ENCODE measurements at places on chromosomes 3 and 15. TPM values are rescaled to one million over a fixed set of nuclear protein-coding genes. Genes with fewer than 3 reads are reported as not detected.

- DNase-seq: no peak
Measured at GRCh38 chr3:44875596-44875995, 1.2 kb downstream of the TGM4 start.

DNA sequence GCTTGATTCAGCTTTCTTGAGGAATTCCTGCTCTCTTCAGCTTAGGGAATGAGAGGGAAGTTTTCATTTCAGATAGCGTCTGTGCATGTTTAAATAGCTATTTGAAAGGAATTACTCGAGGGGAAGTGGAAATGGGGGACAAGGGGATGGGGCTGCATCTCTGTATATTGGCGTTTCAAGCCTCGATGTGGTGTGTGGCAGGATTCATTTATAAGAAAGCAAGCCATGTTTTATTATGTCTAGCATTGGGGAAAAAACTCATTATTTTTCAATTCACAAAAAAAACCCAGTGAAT, 1.0 kb downstream of the ATP2C1 start:
- DNase-seq: no peak

GRCh38 chr15:43253431-43254403, 13.0 kb downstream of the TGM5 start:
- no peak for DNase-seq

GRCh38 chr3:46987743-46988401, 8.4 kb downstream of the NBEAL2 start:
- DNase-seq: no peak

GPR156 gene
- 2.3 TPM for polyA plus RNA-seq

- DNase-seq: no peak
Measured at GRCh38 chr15:27583651-27584050, 515.5 kb downstream of the OCA2 start.

PLA2G4E gene
- not detected for polyA plus RNA-seq

GRCh38 chr3:74420538-74421124, 193.8 kb downstream of the CNTN3 start:
- no peak for DNase-seq
